ENCODE measurements at places on chromosomes 12 and 14.

DNA sequence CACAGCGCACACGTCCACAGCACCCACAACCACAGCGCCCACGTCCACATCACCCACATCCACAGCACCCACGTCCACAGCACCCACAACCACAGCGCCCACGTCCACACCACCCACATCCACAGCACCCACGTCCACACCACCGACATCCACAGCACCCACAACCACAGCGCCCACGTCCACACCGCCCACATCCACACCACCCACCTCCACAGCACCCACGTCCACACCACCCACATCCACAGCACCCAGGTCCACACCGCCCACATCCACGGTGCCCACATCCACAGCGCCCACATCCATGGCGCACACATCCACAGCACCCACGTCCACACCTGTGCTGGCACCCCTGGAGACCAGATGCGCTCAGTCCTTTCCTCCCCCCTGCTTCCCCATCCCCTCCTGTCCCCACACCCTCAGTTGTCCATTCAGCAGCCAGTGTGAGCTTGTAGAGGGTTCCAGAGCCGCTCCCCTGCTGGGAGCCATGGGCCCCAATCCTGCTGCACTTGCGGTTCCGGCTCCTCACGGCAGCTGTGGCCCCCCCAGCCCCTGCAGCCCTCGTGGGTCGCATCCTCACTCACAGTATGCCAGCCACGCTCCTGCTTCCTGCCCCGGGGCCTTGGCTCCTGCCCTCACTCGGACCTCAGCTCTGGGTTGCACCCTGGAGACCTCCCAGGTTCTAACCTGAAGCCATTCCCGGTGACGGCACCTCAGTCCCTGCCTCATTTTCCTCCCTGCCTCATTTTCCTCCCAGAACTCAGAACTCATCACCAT is 37.8 kb downstream of the GALNT9 start:
- no peak for DNase-seq

GRCh38 chr14:37901978-37902377 is 305.7 kb upstream of the SSTR1 start:
- no peak for DNase-seq

DNA sequence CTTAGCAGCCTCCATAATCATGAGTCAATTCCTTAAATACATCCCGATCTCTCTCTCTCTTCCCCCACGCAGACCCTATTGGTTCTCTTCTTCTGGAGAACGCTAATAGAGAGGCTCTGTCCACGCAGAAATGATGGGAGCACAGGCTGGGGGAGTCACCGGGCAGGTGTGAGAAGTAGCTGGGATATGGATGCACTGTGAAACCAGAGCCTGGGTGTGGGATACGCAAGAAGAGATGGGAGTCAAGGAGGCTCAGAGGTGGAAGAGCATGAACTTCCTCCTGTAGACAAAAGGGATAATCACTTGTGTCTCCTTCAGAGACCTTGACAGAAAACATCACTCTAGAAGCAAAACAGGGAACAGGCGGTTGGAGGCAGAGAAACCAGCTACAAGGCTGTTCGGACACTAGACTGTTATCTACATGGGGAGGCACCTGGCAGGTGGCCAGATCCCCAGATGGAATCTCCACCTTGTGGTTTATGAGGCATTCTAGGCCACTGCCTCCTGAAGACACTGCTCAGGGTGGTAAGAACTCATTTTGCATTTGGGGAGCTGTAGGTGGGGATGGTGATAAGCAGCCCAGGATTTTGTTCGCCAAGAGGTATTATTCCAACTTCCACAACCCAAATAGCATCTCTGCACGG is 7.2 kb upstream of the SELPLG start:
- no peak for DNase-seq

- peak; percentile 75 for DNase-seq
These were observed 201.9 kb downstream of the DAD1 start for GRCh38 chr14:22386924-22387775.

DNA sequence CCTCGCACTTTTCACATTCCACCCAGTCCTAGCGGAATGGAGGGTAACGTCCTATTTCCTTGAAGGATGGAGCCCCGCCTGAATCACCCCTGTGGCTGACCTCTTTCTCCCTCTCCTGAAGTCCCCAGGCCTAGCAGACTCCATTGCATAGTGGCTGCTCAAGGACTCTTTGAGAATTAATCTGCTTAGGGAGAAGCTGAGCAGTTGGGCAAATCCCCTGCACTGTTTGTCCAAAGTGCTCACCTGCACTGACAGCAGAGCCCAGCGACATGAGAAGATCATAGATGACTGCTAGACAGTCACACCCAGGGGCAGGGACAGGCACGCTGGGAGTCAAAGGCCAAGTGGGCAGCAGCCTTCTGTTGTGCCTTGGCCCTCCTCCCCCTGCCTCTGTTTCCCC is 37.7 kb upstream of the DICER1 start:
- DNase-seq, result no peak

- no peak for DNase-seq
These were observed 24.4 kb upstream of the TC2N start for GRCh38 chr14:91891721-91892220.

DNA sequence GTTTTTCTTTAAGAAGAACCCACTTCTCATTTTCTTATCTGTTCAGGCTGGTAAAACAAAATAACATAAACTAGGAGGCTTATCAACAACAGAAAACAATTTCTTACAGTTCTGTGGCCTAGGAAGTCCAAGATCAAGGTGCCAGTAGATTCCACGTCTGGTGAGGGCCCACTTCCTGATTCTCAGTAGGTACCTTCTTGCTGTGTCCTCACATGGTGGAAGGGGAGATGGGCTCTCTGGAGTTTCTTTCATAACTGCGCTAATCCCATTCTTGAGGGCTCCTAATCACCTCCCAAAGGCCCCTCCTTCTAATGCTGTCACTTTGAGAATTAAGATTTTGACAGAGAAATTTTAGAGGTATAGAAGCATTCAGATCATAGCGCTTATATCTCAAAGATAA is 33.4 kb downstream of the TXNRD1 start:
- no peak for DNase-seq

DNA sequence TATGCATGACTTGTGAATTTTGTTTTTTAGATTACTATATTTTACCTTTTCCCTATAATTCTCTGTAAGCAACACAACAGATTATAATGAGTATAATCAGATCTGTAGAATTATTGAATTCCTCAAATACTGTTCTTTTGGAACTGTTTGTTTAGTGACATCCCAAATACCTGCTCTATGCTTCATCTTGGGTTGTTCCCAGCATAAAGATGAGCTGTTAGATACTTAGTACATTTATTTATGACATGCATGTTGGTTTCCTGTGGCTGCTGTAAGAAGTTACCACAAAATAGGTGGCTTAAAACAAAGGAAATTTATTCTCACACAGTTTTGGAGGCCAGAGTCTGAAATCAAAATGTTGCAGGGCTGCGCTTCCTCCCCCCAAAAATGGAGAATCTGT is 78.4 kb downstream of the PTPRR start:
- no peak for DNase-seq

All from dermis microvascular lymphatic vessel endothelial cell (primary cell).